ENCODE measurements at places on chromosomes 1 and 21.

GRCh38 chr21:32687643-32688345 lies 40.0 kb downstream of the SYNJ1 start:
- no peak for DNase-seq

DNA sequence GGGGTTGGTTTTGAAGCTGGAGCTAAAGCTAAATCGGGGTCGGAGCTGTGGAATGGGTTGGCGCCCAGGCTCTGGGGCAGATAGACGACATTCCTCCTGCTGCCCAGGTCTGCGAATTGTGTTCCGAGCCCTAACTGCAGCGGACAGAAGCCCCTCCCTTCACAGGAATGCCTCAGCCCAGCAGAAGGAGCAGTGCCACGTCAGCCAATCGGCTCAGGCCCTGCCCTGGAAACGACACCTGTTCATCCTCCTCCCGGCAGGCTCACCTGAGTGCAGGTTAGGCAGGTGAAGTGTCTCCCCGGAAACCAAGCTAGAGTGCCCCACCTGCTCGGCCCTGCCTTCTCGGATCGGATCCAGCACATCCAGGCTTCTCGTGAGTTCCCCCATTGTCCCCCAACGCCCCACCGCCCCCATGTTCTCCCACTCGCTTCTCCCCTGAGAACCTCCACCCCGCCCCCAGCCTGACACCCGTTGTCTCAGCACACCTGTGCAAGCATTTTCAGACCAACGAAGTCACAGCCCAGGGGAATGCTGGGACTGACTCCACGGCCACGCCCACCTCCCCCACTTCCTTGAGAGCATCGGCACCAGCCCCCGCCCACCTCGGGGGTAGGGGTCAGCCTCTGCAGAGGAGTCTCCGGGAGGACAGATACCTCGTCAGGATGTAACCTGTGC lies 775 bp downstream of the TMEM125 start:
- DNase-seq = no peak

GRCh38 chr1:14027099-14027498 lies 327.1 kb downstream of the PRDM2 start:
- DNase-seq = no peak

- no peak for DNase-seq
Measured at GRCh38 chr1:109886827-109887226, 23.8 kb upstream of the CSF1 start.

- no peak for DNase-seq
Measured at GRCh38 chr1:143643148-143643885, 328.5 kb downstream of the FAM72C start.

DNA sequence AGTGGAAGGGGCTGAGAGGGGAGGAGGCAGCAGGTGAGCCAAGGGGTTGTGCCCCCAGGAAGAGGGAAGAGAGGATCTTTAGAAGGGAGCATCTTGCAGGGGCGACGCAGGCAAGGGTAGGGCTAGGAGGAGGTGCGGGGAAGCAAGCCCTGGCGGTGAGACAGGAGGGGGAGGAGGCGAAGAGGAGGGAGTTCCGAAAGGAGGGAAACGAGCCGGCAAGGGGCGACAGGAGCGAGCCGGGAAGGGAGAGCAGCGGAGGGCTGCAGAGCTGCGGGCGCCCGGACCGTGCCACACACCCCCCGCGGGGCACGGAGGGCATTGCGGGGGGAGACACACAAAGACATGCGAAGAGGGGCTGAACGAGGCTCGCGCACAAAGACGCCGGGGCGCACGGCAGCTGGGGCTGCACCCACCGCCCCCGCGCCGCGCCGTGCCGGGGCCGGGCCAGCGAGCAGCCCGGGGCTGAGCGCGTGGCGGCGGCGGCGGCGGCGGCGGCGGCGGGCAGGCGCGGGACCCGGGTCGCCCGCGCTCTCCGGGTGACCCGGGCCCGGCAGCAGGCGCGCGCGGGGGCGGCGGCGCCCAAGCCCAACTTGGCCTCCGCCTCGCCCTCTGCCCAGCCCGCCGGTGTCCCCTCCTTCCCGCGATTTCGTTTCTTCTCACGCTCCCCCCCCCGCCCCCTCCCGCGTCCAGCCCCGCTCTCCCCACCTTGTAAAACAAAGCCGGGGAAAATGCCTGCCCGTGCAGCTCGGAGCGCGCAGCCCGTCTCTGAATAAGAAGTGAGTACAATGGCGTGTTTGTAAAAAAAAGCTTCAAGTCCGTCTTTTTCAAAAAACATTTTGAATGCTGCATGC lies at the start of gene KCNK2:
Gene KCNK2 (plus strand): TSS at position 206 of the 851 bp plus-strand sequence. CDS start 649 bp downstream, outside the sequence.
- DNase-seq = no peak

DNA sequence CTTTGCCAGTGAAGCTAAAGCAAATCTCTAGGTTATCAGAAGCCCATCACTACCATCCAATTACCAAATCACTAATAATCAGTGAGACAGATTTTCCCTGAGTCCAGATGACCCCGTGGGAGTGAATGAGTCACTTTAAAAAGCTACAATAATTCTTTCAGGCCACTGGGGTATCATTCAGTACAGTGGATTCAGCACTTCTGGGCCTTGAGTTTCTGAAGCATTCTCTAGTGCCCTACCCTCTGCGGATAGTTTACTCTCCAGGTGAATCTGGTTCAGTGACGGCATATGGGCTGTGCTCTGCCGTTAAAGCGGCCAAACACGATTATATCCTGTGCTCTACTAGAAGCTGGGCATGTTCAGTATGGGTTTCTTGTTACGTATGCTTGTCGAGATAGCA lies 26.1 kb downstream of the NR5A2 start:
- DNase-seq = no peak

DNA sequence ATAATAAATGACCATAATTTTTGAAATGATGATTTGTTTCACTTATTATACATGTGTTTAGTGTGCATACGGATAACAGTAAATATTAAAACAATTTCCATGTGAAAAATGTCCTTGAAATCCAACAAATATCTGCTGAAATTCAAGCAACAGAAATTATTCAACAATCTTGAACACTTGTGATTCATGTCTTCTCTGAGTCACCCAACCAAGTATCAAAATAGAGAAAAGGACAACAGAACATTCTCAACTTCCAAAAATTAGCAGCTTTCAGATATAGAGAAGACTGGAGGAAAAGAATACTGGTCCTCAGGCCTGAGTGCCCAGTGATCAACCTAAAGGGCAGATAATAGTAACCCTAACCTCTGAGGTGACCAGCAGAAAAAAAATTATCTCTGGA lies 90.8 kb downstream of the VAV3 start:
- no peak for DNase-seq

DNA sequence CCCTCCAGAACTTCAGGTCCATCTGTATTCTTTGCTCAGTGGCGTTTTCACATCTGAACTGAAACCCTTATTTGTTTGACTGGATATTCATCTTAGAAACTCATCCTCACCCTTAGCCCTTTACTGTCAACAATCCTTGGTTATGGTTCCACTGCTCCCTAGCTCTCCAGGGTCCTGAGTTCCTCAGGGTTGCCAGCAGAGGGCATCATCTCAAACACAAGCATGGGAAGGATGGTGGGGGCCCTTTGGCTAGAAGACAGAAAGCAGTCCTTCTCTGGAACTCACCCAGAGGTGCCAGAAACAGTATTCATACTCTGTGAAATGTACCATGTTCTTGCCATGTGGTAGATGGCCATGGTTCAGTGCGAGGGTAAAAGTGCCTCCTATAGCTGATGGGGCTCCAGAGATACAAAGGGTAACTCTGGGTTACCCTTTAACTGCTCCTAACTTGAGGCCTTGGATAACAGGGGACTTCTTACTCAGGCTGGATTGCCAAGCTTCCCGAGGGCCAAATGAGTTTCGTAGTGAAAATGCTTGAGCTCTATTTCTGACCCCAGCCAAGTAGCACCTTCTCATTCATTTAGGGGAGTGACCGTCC lies 11.3 kb downstream of the NCSTN start:
- no peak for DNase-seq

DNA sequence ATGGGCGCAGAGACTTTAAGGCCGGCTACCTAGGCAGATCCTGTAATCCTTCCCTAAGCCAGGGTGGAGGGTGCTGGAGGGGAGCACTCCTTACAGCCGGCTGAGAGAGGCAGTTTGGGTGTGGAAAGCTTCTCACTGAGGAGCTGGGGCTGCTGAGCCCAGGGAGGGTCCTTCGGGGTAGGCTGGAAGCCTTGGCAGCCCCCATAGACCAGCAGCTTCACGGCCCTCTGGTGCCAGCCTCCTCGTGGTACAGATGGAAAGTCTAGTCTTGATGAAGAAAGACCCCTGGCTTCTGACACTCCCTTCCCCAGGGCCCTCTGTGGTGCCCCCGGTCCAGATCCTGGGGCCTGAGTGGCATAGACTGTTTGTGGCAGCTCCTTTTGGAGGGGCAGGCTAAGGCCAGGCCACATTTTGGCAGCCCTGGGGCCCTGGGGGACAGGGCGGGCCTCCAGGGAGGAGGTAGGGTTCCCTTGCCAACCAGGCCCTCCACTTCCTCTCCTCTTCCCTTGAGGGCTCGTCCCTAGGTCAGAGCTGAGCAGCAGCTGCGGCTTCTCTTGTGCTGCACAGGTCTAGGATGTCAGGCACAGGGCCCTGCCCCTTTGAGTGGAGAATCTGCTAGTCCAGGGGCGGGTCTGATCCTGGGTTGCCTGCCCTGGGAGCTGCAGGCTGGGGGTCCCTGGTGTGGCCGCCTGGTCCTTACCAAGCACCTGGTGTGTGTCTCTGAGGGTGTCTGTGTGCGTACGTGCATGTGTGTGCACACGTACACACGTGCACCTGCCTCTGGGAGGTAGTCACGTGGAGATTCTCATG lies 4.8 kb downstream of the AMPD2 start:
- no peak for DNase-seq

- no peak for DNase-seq
Measured at GRCh38 chr1:235906436-235906835, 39.7 kb upstream of the LYST start.

GRCh38 chr1:31581821-31582810 lies 5.8 kb downstream of the TINAGL1 start:
- DNase-seq = no peak

DNA sequence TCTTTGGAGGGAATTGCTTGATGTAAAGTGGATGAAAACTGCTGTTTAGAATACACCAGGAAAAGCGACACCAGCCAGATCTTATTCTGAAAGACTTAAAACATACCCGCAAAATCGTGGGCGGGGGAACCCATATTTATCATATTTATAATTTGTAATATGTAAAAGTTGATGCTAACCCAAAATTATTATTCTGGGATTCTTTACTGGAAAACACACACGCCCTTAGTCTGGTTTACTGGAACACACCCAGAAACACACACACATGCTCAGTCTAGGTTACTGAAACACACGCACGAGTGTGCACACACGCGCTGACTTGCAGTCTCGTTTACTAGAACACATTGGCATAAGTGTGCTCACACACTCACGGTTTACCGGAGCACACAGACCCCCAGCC lies 32.5 kb downstream of the ATP5PO start:
- DNase-seq = no peak

DNA sequence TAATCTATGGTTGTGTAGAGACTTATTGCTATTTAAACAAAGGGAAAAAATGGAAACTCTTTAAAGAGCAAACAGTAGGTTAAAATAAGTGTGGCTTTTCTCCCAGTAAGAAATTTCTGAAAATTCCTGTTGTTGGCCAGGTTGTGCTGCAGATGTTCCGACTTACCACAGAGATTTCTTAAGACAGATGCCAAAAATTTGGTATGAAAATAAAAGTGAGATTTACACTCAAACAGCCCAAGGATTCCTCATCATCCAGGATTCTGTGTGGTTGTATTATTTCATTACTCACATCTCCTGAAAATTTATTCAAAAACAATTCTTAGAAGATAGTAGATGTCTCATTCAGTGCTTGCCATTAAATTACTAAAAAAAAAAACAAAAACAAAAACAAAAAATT lies 296.7 kb upstream of the PTBP2 start:
- no peak for DNase-seq

DNA sequence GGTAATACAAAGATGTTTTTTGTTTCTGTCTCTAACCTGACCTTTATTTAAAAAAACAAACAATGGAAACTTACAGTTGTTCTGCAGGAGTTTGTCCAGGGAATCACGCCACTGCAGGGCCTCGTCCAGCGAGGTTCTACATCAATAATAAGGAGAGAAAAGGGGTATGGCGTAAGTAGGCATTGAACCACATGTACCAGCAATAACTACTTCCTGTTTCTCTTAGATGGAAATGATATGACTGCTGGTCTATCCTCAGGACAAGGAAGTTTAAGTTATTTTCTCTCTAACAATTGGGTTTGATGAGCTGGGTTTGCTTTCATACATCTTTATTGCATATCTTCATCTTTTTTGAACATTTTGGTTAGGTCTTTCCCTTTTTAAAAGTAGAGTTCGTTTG lies 40.9 kb downstream of the RGS5 start:
- DNase-seq = no peak

DNA sequence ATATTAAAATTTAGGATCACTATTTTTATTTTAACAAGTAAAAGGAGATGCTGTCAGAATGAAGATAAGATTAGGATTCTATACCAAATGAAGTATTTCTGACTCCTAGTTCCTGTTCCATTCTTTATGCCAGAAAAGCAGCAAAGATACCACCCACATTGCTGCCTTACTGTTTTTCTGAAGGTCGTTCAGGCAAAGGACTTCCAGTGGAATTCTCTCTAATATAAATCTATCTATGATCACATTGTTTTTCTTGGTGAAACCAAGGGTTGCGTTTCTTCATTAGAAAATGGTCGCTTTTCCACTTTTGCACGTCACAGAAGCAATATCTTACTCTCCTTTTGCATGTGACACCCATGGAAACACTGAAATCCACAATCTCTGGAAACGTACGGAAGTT lies 594.8 kb upstream of the ADGRL2 start:
- no peak for DNase-seq

DNA sequence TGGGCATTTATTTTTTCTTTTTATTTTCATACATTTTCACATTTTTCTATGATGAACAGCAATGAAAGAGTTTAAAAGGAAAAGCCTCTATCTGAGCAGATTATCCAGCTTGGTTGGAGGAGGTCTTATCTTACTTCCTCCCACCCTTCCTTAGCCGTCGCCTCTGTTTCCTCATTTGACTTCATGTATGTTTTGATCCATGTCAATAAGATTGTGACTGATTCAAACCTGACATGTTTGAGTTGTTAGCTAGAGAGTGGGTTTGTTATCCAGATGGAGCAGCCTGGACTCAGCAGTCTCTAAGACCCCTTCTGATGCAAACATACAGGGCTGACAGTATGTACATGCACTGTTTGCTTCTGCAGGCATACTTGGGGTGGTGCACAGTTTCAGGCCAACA lies 31.2 kb downstream of the MACO1 start:
- DNase-seq = no peak

DNA sequence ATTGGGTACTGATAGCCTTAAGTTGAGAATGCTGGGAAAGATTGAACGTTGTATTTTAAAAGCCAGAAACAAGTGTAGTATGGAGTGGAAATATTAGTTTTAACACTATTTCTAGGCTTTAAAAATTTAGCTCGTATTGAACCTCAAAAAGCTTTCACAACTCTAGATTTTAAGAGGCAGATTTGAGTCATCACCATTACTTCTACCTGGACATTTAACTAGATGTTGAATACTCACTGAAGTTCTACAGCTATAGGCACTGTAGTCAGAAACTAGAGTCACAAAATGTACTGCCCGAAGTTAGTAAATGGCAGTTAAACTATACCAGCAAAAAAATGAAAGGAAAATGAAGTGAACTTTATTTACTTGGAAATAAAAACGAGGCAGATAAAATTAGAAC lies 96.5 kb downstream of the NEK7 start:
- DNase-seq = no peak

- DNase-seq = no peak
Measured at GRCh38 chr1:208681878-208682663, 437.9 kb upstream of the PLXNA2 start.
